CD4-positive, alpha-beta T cell treated with Interleukin-17A for 1 hour (primary cell): ENCODE measurements at places on chromosomes 1 and 21.
A peak's percentile ranks its signal among the peaks of the same experiment; 100 is the strongest.

DNA sequence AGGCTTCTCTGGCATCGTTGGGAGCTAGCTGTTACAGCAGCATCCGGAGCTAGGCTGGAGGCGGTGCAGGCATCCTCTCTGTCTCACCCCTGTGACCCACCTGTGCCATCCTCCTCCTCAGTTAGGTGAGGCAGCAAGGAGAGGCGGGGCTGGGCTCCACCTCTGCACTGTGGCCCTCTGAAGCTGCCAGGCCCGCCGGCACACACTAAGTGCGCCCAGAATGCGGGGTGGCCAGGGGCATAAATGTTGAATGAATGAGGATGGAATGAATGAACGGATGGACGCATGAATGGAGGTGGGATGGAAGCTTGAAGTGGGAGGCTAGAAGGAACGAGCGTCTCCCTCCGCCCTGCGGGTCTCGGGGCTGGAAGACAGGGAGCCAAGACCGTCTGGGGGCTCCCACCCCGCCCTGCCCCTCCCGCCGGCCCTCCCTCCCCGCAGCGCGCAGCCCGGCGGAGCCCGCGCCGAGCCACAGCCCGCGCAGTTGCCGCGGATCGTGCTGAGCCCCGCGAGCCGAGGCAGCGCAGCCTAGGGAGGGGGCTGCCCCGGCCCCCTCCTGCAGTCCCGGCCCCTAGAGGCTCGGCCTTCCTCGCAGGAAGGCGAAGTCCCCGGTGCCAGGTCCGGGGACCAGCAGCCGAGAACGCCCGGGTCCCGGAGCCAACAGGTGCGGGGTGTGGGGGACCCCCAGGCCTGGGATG, at the start of gene HCRTR1:
Gene HCRTR1, plus strand, starts transcription at position 472 of the 698 bp plus-strand sequence. CDS start 1,504 bp downstream, outside the sequence.
- no peak for DNase-seq

DNA sequence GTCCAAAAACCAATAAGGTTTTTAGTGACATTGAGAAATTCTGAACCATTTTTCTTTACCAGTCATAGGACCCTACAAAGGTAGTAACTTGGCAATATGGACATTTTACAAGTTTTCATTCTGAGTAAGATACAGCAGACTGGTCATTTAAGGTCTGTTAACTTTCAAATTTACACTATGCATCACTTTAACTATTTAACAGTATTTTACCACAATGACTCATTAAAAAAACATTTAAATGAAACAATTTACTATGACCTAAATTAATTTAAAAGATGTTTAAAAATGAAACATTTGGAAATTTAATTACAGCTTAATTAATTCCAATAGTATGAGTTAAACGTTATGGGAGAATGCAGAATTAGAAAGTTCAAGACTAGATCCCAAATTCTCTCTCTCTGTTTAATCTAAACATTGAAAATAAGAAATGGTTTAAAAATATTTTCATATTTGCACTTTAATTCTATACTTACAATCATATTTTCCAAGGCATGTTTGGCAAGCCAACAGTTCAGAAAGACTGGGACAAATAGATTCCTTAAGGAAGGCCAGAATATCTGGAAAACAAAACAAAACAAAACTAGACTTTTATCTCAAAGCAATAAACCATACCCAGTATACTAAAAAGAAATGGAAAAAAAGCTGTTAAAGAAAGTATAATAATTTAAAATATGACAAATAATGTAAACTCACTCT, 140.9 kb downstream of the KCNT2 start:
- DNase-seq = no peak

GRCh38 chr1:906600-907420, 16.9 kb upstream of the SAMD11 start:
- DNase-seq = peak; percentile 16

GRCh38 chr1:66725885-66726665, 26.2 kb upstream of the DYNLT5 start:
- DNase-seq = peak; percentile 69

DNA sequence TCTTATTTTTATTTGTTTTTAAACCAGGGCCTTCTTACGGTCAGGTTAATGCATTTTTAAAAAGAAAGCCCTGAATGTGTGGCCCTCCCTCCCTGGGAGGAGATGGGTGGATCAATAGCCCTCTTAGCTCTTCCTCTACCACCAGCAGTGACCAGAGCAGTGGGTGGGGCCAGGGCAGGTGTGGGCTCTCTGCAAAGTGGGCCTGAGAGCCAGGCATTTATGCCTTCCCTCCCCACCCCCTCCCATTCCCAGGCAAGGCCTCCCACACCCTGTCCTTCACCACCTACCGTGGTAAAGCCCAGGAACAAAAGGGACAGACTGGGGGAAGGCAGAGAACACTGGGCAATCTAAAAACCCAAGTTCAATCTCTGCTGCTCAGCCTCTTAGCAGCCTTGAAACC, 63.9 kb downstream of the SSBP3 start:
- DNase-seq = no peak

- no peak for DNase-seq
Observed at GRCh38 chr1:39453603-39454002, 37.8 kb upstream of the BMP8A start.

DNA sequence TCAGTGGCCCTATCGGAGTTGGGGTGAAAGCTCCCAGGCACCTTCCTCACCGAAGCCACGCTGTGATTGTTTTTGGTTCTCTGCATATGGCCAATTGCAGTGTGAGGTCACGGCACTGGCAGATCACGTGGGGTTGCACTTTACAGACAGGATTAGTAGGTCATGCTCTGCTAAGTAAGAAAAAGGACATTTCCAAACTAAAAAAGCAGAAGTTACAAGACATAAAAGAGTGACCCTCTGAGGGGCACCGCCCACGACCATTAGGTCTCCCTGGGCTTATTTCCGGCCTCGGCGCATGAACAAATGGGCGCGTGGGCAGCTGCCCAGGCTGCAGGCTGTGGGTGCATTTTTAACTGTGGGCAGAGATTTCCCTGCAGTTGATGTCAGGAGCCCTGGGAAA, 2.0 kb downstream of the CAPN9 start:
- DNase-seq = no peak

GRCh38 chr1:100322436-100323211, 29.7 kb upstream of the CDC14A start:
- no peak for DNase-seq

GRCh38 chr1:71312545-71312944, 231.7 kb upstream of the ZRANB2 start:
- DNase-seq = no peak

DNA sequence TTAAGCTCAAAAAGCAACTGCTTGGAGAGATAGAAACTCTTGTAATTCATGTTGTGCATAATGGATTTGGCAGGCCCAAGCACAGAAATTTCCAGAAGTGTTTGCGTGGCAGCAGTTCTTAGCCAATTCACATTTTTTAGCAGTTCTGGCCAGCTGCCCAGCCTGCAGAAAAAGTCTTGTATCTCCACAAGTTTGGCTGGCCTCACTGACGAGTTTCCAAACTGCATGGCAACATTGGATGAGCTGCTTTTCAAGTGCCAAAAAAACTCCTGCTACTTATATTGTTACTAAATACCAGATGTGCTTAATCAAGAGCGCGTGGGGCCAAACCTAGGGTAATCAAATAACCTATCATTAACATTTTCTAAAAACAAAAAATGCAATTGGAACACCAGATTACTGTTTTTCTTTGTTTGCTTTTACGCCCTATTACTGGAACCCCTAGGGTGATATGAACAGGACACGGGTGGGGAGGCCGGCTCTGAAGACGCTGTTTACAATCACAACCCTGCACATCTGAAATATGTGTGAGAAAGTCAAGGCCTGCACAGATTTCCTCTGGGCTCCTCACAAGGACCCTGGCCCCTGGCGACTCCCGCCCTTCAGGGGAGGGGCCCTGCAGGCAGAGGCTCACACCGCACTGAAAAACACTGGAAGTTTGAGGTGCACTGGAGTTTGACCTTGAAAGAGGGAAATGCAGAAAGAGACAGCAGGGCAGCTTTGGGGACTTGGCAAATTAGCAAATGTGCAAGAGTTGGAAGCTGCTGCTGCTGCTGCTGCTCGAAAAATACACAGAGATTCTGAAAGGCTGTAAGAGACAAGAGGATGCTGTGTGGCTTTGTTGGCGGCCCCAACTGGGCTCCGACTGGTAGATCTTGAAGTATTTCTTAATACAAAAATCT, 55.2 kb upstream of the TARBP1 start:
- no peak for DNase-seq

DNA sequence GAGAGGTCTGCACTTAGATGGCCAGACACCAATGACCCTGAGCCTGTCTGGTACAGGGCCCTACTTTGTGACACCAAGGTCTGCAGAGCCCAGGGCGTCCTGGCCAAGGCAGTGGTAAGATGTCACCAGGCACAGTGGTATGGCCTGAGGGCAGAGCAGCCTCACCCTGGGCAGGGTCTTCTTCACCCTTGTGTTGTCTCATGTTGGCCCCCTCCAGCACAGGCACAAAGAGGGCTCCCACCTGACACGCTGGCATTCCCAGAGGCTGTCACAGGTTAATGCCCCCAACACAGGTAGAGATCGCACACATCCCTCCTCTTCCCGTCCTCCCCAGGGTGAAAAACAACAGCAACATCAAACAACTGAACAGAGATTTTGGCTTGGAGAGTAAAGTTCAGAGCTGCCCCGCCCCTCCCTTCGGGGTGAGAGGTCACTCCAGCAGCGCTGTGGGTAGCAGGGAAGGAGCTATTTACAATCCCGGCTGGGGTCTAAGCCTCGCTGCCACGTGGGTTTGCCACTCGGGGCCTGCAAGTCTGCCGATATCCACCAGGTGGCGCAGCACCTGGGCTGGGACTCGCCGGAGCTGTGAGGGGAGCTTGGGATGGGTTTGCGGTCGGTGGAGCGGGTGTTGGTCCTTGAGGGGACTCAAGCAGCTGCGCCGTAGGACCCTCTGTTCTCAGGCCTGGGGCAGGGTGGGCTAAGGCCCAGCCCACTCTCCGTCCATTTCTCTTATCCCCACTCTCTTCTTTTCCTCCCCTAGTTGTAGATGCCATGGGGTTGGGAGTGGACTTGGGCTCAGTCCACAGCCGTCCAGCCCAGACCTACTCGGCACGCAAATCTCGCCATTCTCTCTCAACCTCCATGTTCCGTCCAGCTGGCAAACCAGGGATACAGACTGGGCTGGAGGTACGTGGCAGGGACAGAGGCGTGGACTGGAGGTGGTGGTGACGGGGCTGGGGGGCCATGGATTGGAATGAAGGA, 12.7 kb downstream of the EFNA3 start:
- DNase-seq = peak; percentile 81

GRCh38 chr1:87644579-87645190, 316.0 kb downstream of the LMO4 start:
- DNase-seq = no peak

DNA sequence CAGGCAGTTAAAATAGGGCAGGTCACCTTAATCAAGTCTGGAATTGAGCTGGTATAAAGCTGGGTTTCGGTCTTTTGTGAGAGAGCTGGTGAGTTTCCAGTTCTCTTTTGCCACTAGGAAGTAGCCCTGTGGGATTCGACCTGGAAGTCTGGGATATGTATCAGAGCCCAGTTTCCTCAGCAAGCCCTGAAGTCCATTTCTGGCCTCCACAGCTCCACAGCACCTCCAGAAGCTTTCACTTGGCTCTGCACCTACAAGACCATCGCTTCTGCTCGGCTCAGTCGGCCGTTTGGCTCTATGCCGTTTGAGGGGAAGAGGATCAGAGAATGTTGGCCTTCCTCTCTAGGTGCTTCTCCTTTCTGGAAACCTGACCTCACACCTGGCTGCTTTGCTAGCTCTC, 148.0 kb downstream of the GALNT2 start:
- no peak for DNase-seq

DNA sequence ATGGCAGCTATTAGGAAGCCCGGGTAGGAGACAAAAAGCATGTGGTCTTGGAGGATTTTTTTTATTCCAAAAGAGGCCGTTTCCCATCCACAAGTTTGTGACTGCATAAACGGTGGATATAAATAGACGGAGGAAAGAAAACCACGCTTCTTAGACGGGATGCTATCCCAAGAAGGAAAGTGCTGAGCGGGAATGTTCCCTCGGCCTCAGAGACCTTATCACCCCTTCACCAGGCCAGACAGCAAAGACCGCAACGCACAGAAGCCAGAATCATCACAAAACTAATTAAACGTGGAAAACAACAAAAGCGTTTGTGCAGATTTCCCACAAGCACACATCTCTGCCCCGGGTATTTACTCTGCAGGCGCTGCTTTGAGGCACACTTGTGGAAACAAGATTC, 43.2 kb downstream of the HLCS start:
- no peak for DNase-seq

DNA sequence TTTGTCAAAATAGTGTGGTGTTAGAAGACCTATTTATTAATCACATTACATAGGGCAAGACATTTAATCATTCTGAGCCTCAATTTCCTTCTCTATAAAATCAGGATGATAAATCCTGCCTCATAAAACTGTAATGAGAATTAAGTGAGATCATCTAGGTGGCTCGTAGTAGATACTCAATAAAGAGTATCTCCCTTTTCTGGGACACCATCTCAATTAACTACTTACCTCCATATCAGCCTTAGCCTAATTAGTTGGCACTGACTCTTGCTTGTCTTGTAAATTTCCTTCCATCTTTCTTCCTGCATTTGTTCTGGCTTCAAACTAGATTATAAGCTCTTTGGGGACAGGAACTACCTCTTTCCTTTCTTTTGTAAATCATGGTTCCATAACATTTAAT, 102.6 kb upstream of the TNR start:
- no peak for DNase-seq

- no peak for DNase-seq
Observed at GRCh38 chr1:13605159-13605558, 21.5 kb downstream of the PDPN start.

- no peak for DNase-seq
Observed at GRCh38 chr1:14602136-14602535, 3.7 kb downstream of the KAZN start.

GRCh38 chr1:75980972-75981897, 49.0 kb upstream of the ASB17 start:
- no peak for DNase-seq

DNA sequence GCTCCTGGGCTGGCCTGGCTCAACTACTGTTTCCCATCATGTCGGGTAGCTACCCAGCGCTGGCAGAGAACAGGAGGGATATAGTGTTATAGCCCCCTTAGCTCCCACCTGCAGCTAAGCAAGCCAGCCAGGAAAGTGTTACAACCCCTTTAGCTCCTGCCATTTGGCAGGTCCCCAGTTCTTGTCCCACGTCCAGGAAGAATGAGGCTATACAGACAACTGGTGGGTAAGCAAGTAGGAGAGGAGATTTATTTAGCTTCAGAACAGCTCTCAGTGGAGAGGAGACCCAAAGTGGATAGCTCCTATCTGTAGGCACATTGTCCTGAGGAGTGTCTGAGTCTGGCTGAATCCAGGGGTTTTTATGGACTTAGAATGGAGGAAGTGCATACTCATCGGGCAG, 741.1 kb upstream of the B3GALT2 start:
- DNase-seq = no peak

- DNase-seq = no peak
Observed at GRCh38 chr1:92136341-92136740, 56.2 kb downstream of the BTBD8 start.

GRCh38 chr1:5576011-5576672, 416.1 kb downstream of the NPHP4 start:
- DNase-seq = no peak

GRCh38 chr1:78005755-78006154, 1.0 kb downstream of the DNAJB4 start:
- DNase-seq = peak; percentile 42
